Stimulated activated CD8-positive, alpha-beta memory T cell treated with anti-CD3 and anti-CD28 coated beads, Interleukin-4, amount 100 ng/mL, for 24 hours (primary cell): ENCODE measurements at places on chromosomes 4 and X.

- no peak for DNase-seq
Measured at GRCh38 chr4:80276931-80277330, 10.5 kb downstream of the FGF5 start.

- no peak for DNase-seq
Measured at GRCh38 chr4:122744229-122744628, 11.7 kb downstream of the BBS12 start.

GRCh38 chrX:40938423-40938822 is 146.8 kb upstream of the USP9X start:
- DNase-seq, result no peak

GRCh38 chr4:122005064-122005755 is 53.4 kb upstream of the TRPC3 start:
- no peak for DNase-seq

DNA sequence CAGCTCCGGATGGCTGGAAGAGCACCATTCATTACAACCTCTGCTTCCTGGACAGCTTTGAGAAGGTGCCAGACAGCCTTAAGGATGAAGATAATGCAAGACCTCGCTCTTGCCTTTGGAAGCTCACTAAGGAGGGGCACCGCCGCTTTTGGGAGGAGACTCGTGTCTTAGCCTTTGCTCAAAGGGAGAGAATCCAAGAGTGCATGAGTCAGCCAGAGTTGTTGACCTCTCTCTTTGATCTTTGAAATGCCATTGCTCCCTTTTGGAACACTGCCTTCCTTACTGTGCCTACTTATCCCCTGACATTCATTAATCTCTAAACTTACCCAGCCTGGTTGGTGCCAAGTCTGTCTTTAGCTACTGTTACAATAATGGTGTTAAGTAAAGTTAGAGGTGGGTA is 1.2 kb downstream of the FOXR2 start:
- DNase-seq, result no peak

- DNase-seq, result no peak
Measured at GRCh38 chr4:124868495-124868894, 156.0 kb upstream of the ANKRD50 start.

DNA sequence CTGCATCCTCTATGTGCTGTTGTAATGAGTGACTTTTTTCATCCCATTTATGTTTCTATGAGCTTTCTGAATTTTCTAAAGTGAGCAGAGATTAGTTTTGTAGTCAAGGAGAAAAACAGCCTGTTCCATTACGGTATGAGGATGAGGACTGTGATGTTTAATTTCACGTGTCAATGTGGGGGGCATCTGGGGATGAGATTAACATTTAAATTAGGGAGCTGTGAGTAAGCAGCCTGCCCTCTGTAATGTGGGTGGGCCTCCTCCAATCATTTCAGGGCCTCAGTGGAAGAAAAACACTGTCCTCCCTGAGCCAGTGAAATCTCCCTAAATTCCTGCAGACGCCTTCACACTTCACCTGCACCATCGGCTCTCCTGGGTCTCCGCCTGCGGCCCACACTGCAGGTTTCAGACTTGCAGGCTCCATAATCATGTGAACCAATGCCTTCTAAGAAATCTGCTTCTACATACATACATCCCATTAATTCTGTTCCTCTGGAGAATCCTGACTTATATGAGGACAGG is 121.7 kb downstream of the AFAP1 start:
- DNase-seq, result no peak

DNA sequence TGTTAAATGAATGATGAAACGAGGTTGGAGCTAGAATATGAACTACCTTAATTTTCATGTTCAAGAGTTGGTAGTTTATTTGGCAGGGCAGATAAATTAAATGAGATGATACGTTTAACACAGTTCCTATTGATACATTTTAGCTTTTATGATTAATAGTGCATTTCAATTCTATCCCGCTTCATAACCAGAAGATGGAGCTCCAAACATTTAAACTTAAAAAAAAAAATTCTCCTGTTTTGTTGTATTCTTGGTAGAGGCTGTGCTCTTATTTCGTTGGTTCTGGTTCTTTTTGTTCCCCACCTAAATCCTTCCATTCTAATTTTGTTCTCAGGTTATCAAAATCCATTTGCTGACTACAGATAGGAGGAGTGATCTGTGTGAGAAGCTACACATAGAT is 71.8 kb upstream of the PTPN13 start:
- no peak for DNase-seq

- no peak for DNase-seq
Measured at GRCh38 chr4:98434816-98435215, 173.6 kb downstream of the RAP1GDS1 start.
